ENCODE measurements at places on chromosomes 6 and 20.

DNA sequence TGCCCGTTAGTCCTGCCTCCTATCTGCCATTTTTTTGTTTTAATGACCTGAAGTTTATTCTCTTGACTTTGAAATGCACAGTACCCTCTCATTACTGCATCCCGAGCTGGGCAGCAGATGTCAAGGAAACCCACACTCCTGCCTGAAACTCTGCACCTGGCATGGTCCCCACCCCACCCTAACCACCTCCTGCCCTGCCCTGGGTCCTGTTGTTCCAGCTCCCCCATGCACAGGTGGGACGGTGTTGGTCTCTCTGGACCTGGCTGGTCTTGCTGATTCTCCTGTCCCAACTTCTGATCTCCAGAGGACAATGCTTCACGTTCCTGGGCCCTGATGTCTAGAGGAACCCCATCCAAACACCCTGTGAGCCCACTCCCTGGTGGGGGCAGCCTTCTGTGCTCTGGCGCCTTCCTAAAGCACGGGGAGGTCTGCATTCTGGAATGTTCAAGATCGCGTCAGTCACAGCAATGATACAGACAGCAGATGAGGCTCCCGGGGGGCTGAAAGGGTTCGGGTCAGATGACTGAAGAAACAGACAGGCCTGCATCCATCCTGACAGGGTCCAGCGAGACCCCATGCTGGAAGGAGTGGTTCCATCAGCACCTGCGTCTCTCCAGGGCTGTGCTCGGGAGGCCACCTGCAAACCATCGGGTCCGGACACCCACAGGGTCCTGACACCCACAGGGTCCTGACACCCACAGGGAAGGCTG lies 73.6 kb downstream of the ERMARD start:
- peak; percentile 64 for DNase-seq

GRCh38 chr6:105485456-105485855 lies 82.6 kb upstream of the PREP start:
- DNase-seq = peak; percentile 77

GRCh38 chr20:50391444-50392137 lies 118.6 kb upstream of the PTPN1 start:
- no peak for DNase-seq

- DNase-seq = peak; percentile 71
Observed at GRCh38 chr6:7909323-7910276, 988 bp downstream of the TXNDC5 start.

DNA sequence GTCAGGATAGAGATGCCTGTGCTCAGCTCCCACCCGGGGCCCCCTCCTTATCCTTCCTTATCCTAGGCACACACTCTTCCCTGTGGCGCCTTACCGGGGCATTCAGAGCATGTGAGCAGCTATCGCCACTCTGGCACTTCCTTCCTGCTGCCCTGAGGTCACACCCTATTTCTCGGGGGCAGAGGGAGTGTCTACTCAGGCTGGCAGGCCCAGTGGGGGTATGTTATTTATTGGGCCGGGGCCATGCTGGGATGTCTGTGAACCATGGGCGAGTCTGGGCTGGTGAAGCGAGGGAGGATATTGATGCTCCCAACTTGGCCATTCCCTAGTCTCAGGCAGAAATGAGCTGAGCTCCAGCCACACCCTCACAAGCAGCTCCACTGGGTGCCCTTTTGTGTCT lies 3.9 kb upstream of the LY6G6D start:
- DNase-seq = peak; percentile 86

- peak; percentile 78 for DNase-seq
Observed at GRCh38 chr6:15386756-15387112, 140.9 kb downstream of the JARID2 start.

DNA sequence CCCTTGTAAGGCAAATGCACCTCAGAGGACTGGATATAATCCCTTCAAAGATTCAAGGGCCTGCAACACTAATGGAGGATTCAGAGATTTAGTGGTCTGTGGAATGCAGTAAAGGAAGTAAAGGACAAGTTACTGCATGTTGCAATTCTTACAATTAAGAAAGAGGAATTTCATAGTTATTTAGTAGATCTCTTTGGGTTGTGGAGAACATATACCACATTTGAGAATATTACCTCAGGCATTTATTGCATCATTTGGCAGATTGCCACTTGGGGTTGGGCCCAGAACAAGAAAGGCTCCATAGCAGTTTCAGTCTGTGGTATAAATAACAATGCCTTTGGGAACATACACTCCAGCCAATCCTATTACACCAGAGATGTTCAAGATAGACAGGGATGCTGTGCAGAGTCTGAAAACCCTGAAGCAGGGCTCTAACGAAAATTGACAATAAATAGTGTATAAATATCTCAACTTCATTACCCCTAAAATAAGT lies 20.9 kb upstream of the EPM2A start:
- DNase-seq = peak; percentile 67

GRCh38 chr6:160221423-160221822 lies 37.2 kb downstream of the SLC22A2 start:
- peak; percentile 4 for DNase-seq

DNA sequence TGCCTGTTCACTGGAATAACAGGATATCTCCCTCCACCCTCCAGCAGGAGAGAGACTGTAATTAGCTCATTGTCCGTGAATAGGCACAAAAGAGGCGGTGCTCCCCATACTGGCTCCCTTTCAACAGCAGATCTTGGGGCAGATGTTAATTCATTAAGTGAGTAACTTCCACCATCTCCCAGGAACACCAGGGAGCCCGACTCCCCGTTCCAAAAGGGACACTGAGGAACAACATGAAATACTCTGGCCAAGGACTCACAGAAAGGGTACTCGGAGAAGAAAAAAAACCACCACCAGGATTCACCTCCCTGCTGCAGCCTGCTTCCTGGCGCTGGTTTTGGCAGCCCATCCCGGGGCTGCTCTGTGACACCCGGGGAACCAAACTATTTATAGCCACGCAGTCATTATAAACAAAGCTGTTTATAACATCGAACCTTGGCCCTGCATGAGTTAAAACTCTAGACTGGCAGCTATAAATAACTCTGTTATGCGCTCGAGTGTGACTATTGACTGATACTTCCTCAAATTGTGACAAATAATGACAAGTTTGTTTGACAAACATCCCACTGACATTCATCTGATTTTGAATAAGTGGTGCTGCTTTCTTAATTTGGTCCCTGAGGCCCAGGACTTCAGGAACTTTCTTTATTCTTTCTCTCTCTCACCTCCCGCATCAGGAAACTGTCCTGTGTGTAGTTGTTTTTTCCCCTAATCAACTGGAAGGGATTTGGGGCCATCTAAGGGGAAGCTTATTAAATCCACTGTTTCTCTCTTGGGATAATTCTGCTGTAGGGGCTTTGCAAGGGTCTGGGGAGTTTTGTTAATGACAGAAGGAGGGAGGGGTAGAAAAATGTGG lies 521.6 kb downstream of the CD83 start:
- DNase-seq = peak; percentile 94

GRCh38 chr6:45212976-45213375 lies 115.2 kb upstream of the RUNX2 start:
- no peak for DNase-seq

GRCh38 chr6:134602123-134602522 lies 284.2 kb upstream of the SGK1 start:
- no peak for DNase-seq

DNA sequence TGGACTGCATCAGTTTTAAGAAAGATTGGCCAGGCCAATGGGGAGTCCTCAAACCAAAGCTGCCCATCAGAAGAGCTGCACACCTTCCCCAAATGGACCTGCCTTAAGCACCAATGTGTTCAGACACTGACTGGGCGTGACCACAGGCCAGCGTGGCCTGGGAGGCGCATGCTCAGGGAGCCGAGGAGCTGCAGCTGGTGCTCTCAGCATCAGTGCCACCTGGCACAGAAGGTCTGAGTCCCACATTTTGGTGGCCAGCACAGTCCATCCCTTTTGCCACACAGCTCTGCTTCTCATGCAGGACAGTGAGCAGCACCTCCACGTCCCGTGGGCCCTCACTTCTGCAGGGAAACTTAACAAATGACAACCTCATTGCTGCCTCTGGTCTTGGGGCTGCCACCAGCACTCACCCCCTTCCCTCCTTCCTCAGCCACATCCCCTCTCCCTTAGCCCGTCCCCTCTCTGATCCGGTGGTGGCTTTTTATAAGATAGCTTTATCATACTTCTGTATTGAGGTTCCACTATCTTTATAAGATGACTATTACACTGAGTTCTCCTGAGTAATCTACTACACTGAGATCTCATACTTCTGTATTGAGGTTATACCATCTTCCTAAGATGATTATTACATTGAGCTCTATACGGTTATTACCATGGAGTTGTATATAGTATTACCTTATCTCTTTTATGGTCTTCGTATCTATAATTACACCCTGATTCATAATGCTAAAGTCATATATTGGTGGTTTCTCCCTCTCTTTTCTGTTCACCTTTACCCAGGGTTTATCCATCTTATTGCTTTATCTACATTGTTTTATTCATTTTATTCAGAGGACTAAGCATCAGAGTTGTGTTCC lies 109.1 kb downstream of the TOX2 start:
- no peak for DNase-seq

- DNase-seq = no peak
Observed at GRCh38 chr6:26198722-26199056, 111.5 kb downstream of the HFE start.

- DNase-seq = no peak
Observed at GRCh38 chr6:15892369-15892768, 229.5 kb upstream of the DTNBP1 start.

DNA sequence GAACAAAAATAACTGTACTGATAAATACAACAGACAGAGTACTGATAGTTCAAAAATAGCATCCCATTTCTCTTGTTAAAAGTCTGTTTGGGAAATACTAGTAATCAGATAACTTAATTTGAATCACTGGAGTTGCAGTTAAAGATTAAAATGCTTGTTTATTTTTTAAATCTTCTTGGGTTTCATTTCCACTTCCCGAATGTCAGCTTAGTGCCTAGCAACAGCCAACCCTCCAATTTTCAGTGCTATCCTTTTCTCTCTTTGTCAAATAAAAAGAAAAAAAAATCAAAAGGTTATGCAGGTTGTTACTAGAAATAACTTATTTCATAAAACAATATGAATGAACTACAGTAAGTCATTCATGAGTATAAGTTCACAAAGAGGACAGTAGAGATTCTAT lies 257.7 kb upstream of the STXBP5 start:
- DNase-seq = no peak

DNA sequence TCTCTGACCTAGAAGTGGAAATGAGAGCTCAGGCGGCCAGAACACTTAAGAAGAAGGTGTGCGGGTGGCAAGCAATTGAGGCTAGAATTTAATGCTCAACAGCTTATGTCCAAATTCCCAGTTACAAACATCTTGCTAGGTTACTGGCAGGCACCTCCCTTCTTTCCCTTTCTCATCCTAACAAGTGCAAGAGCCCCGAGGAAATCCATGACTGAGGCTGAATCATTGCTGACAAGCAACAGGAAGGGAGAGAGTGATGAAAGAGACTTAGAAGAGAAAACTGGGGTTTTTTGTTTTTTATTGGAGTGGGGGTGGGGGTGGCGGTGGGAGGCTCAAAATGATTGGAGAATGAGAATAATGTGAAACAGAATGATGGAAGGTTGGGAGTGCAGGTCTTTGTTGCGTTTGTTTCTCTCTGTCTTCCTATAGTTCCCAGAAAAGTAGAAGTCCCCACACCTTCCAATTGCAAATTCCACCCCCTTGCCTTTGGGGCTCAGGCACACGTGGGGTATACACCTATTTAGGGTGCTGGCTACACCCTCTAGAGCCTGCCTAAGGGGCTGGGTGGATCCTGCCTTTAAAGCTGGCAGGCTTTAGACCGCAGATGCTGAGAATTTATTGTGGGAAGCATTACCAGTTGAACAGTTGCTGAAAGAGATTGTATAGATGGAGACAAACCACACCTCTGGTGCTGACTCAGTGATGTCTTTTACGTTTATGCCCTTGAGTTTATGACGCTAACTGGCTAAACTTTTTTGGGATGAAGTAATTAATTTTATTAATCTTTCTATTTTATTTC lies 1.4 kb downstream of the FAM83B start:
- DNase-seq = peak; percentile 84

- peak; percentile 99 for DNase-seq
Observed at GRCh38 chr6:157187182-157188083, 135.9 kb downstream of the TMEM242 start.

- peak; percentile 63 for DNase-seq
Observed at GRCh38 chr6:135522965-135523692, 25.6 kb upstream of the AHI1 start.

- DNase-seq = no peak
Observed at GRCh38 chr20:63700199-63701050, 4.0 kb downstream of the TNFRSF6B start.

GRCh38 chr6:106046116-106046853 lies 39.9 kb upstream of the PRDM1 start:
- peak; percentile 50 for DNase-seq

DNA sequence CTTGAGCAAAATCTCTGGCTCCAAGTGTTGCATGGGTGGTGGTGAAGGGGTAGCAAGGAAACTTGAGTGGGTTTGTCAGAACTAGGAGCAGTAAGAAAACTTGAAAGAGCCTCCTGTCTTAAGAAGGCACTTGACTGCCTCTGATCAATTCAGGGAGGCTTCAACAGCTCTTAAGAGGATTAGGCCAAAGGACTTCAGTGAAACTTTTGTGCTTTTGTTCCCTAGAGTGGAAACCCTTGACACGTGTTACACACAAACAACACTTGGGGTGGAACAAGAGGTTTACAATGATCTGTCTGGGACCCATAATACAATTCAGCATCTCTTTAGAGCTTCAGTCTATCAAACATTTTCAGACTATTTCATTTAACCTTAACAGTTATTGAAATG lies 80.1 kb upstream of the ARMC2 start:
- DNase-seq = no peak

GRCh38 chr20:13130061-13130706 lies 90.9 kb upstream of the ISM1 start:
- no peak for DNase-seq

DNA sequence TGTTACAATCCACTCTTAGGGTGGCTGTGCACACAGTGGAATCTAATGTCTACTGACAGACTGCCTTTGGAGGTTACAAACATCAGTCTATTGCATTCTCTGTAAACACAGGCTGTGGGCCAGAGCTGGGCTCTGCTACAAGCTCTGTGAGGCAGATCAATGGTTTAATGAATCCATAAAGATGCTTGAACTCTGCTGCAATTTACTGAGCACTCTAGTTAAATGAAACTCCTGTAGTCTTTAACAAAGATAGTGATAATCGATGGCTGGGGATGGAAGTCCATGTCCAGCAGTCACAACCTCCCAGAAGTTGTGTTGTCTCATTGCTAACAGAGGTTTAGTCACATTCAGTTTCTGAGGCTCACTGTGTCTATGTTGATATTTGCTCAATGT lies 50.5 kb downstream of the SOBP start:
- DNase-seq = no peak

DNA sequence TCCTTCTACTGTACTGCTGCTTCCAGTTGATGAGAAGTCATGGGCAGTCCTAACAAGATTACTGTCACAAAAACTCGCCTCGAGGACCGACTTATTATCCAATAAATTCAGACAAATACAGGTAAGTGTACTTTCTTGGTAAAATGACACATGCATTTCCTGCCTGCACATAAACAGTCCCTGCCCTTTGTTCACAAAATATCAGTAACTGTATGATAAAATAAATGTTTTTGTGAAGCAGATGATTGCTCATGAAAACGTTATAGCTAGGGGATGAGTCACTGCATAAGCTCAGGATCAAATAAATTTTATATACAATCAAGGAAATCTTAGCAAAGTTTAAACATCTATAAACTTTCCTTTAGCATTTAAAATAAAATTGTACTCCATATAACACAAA lies 164.5 kb upstream of the RIPOR2 start:
- DNase-seq = no peak

GRCh38 chr20:1876975-1877608 lies 18.1 kb upstream of the SIRPA start:
- peak; percentile 81 for DNase-seq

- DNase-seq = no peak
Observed at GRCh38 chr6:83443516-83443915, 12.7 kb upstream of the ME1 start.
